ENCODE measurements at places on chromosomes 16 and 17.

- no peak for DNase-seq
These were observed 38.9 kb downstream of the TMEM100 start for GRCh38 chr17:55683550-55684315.

DNA sequence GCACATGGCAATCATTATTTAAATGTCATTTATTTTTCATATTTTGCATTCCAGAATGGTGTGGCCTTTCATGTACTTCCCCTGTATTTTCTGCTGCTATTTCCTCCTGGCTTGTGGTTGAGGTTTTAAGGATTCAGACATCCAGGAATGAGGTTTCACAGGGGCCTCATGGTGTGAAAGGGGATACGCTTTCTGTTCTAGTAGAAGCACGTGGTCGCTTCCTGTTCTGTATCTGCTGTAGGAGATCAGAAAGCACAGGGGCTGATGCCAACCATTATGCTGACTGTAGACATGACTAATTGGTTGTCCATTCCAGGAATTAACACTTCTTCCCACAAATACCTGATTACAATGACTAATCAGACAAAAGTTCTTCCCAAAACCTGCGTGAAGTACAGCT lies 405.9 kb downstream of the SHISA9 start:
- DNase-seq = no peak

GRCh38 chr16:15961060-15961511 lies 11.7 kb downstream of the ABCC1 start:
- peak; percentile 44 for DNase-seq

GRCh38 chr16:84243732-84244131 lies 3.9 kb upstream of the KCNG4 start:
- DNase-seq = no peak

DNA sequence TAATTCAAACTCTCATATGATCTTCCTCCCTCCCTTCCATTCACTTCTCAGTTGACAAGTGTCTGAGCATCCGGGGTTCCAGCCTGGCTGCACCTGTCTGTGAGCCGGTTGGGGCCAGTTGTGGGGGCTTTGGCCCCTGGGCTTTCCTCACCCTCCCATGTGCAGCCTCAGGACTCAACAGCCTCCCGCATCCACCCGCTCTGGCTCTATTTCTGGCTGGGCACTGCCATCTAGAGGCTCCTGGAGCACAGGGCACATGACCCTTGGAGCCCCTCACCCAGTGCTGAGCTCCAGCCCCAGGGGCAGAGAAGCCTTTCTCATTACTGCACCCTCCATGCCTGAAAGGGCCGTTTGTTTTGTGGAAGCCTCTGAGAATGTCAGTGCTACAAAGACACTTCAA lies 43.3 kb downstream of the HAPSTR1 start:
- DNase-seq = peak; percentile 41

GRCh38 chr17:82463391-82463790 lies 4.8 kb downstream of the NARF start:
- no peak for DNase-seq

DNA sequence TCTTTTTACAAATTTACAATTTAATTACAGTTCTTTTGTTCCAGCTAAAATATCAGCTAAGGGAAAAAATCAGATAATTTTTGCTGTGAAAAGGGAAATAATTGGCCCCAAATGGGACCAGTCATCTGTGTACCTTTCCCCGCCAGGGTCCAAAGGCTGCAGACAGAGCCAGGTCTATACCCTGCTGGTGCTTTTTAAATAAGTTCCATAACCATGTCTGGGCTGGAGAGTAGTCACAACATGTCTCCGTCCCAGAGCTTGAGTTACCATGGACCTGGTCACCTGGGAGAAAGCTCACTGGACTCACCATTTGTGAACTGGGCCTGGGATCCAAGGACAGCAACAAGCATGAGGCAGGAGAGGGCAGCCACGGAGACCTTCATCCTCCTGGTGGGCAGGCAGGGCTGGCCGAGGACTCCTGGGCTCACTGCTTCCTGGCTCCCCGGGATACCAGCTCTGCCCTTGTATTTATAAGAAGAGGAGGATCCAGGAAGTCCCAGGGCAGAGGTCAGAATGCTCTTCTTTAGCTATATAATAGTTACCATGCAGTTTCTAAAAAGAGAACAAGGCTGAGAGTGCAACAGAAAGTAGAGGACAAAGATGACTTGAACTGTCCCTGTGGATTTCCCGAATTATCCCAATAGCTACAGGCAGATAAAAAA lies at the start of gene CCL15:
Gene CCL15 (minus strand): TSS at position 444 of the 662 bp plus-strand sequence. CDS start 61 bp downstream, at position 383.
- DNase-seq = no peak

- no peak for DNase-seq
These were observed 120.4 kb downstream of the IRX3 start for GRCh38 chr16:54165912-54166865.

- no peak for DNase-seq
These were observed 71.4 kb downstream of the ABR start for GRCh38 chr17:1108478-1108764.

- DNase-seq = no peak
These were observed 365.4 kb downstream of the SNX29 start for GRCh38 chr16:12341966-12342365.

GRCh38 chr17:74404218-74404617 lies 27.7 kb upstream of the GPRC5C start:
- DNase-seq = no peak

DNA sequence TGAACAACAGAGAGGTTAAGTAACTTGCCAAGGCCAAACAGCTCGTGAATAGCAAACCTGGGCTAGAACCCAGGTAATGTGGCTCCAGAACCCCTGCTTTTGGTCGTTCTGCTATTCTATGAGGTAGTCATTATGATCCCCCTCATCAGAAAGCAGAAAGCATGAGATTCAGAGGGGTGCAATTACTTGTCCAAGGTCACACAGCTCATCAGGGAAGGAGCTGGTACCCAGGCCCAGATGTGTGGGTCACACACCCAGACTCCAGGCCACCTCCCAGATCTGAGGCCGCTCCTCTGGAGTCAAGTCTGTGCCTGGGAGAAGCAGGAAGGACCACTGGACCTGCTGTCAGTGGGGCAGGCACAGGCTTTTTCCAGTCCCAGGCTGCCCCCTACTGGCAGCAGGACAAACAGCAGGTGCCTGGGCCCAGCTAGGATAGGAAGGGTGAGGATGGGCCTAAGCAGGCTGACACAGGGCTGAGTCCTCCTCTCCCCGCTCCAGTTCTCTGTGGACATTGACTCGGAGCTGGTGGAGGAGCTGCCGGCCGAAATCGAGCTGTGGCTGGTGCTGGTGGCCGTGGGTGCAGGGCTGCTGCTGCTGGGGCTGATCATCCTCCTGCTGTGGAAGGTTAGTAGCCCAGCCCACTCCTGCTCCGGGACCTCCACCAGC lies 7.8 kb upstream of the PDK2 start:
- peak; percentile 66 for DNase-seq

DNA sequence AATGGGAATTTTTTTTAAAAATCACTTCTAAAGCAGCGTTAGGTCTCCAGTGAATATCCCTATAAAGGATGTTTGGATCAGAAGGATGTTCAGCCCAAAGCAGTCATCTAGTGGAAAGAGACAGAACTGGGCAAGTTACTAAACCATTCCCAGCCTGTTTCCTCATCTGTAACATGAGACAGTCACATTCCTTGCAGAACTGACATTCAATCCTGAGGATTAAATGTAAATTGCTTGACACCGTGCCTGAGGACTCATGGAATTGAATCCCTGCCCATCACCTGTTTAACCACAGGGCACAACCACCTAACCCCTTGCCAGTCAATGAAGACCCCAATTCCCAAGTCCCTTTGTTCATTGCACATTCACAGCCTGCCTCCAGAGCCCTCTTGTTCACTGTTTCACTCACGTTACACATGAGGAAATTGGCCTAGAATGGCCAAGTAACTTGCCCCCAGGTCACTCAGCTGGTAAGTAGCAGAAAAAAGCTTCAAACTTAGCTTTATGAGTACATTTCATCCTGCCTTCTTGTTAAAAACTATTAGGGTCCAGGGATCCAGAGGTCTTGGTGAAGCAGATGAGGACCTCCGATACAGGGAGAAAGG lies 1.4 kb downstream of the CMTM2 start:
- DNase-seq = no peak

DNA sequence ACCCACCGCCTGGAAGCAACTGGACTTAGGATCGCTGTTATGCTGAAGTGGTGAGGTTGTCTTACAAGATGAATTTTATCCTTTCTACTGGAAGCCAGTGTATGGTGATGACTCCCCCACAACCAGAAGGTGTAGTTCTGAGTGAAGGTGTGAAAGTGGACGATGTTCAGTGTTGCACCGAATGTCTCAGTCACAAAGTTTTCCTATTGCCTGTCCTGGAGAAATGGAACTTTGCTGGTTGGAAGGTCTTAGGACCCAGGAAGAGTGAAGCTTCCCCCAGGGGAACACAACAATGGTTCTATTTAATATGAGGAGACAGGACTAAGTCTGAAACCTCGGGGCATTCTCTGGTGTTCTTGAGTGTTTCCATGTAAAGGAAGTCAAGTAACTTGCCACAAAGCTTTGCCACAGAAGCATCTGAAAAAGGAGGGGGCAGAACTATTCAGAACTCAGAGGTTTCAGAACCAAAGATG lies 44.2 kb downstream of the USP22 start:
- no peak for DNase-seq

DNA sequence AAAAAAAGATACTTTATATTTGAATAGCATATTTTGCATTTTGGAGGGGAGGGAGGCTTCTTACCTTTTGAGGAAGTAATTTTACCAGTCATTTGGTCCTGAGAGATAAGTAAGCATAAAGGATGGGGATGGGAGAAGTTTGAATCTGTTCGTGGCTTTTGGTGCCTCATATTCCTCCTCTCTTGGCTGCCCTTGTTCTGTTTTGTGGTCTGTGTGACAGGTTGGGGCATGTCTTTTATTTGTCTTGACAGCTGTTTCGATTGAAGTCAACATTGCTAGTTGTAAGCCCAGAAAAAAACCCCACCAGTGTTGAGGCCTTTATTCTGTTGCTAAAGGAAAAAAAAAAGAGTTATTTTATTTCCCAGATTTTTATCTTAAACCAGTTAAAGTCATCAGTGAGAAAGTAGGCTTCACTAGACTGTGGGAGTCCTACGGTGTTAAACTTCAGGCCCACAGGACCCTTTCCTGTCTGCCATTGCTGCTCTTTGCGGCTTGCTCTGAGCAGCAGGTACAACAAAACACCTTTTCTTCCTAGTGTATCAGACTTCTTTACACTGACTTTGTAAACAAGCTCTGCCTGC lies 11.4 kb downstream of the SLC7A6 start:
- DNase-seq = no peak

DNA sequence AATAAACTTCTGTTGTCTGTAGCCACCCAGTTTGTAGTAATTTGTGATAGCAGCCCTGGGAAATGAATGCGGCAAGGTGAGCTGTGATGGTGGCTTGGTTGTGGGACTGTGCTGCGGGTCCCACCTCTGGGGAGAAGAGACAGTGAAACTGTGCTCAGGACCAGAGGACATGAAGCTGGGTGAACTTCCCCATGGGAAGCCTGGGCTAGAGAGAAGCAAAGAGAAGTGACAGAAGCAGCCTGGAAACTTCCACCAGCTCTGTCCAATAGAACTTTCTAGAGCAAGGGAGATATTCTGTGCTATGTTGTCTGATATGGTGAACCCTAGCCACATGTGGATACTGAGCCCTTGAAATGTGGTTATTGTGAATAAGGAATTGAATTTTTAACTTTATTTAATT lies 51.5 kb upstream of the EMP2 start:
- DNase-seq = no peak

GRCh38 chr16:20064931-20065330 lies 8.8 kb downstream of the GPR139 start:
- DNase-seq = no peak

DNA sequence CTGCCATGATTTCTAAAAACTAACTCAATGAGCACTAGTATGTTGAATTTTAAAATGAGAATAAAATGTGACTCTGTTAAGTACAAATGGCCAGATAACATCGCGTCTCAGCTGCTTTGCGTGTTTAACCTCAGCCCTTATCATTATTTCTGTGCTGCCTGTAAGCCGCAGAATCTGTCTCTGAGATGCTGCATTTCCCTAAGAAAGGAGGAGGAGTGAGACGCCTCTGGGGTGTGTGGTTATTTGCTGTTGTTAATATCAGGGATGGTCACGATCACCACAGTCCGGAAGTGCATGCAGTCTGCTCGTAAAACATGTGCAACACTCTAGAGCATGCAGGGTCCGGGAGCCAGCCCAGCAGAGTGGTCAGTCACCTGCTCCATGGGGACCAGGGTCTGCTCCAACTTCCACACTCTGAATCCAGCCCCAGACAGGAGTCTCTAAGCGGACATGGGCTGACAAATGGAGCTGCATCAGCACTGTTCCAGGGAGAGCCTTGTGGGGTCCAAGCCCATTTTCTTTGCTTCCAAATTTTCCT lies 342.5 kb downstream of the MAF start:
- DNase-seq = no peak

DNA sequence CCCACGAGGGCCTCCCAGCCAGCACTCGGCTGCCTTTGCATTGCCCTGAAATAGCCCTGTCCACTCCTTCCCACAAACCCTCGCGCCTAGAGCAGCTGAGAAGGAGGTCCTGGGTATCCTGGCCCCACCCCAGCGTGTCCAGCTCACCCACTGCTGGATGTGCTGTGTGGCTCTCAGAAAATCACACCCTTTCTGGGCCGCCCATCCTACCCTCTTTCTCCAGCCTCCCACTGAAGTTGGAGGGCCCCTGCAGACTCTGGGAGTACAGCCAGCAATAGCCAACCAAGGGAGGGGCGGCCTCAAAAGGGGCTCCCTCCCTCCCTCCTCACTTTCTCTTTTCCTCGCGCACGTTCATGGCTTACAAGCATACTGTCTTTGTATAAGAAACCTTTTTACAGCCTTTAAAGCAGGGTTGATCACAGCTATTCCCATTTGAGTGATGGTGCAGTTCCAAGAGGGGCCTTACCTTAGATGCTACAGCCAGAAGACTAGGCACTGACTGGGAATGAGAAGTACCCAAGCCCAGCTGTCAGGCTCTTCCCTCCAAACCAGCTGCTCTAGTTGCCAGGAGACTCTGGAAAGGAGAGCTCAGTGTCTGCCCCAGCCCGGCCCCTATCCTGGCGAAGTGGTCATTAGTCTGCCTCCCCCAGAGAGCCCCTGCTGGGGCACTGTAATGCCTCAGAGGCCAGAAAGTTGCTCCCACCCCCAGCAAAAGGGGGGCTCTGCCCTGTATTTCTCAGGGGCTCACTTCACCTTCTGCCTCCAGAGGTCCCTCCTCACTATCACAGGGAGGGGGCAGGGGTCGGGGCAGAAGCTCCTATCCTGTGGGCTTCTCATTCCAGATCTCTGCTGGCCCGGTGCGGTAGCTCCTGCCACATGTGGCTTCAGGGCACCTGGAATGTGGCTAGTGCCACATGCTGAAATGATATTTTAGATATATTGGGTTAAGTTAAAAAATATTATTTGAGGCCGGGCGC lies 38.1 kb downstream of the DCAKD start:
- DNase-seq = no peak

Data from stimulated activated CD4-positive, alpha-beta T cell treated with anti-CD3 and anti-CD28 coated beads, TNF-alpha, amount 100 ng/mL, for 48 hours (primary cell).